Right hindlimb (tissue), 1 donor: ENCODE measurements at places on chromosomes 3 and 15.
A peak's percentile ranks its signal among the peaks of the same experiment; 100 is the strongest.

GRCh38 chr3:12461097-12461649, 23.1 kb upstream of the TSEN2 start:
- DNase-seq = no peak

DNA sequence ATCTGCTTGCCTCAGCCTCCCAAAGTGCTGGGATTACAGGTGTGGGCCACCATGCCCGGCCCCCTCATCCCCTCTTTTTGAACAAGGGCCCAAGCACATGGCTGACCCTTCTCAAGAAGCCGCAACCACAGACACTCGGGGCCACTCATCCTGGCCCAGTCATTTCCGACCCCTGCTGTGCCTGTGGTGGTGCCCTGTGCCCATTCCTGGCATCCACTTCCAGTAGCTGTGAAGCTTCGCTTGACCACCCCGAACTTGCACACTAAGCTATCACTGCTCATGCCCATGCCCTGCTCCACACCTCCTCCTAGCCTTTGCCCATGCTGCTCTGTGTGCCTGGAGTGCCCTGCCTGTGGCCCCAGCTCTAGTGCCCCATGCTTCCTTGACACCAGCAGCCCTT, 8.3 kb downstream of the TMEM44 start:
- peak; percentile 6 for DNase-seq

DNA sequence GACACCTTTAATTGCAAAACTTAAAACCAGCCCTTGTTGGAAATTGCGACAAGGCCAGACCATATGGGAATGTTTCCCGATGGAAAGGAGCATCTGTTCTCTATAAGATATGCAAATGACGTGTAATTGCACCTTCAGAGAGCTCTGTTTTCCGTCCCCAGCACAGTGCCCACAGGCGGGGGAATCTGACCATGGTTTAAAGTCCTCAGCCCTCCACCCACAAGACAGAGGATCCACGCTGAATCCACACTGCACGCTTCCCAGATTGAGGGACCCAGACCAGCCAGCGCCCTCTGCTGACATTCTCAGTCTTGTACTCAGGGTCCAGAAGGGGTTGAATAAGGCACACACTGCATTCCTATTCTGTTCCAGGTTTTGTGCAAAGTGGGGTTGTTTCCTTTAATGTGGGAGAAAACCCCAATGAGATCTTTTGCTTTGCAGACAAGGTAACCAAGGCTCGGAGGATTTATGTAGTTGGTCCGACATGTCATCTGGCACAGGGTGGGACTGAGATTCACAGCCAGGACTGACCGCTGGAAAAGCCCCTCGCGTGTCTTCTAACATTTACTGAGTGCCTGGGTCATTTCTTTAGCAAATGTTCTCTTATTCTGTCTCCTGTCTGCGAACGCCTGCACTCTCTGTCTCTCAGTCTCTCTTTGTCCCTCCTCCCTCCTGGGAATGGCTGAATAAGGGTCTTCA, 36.8 kb upstream of the KLHL25 start:
- DNase-seq = peak; percentile 77

- DNase-seq = no peak
Measured at GRCh38 chr15:82788496-82788895, 17.4 kb downstream of the FSD2 start.

- DNase-seq = no peak
Measured at GRCh38 chr15:75597667-75598341, 18.7 kb upstream of the PTPN9 start.

DNA sequence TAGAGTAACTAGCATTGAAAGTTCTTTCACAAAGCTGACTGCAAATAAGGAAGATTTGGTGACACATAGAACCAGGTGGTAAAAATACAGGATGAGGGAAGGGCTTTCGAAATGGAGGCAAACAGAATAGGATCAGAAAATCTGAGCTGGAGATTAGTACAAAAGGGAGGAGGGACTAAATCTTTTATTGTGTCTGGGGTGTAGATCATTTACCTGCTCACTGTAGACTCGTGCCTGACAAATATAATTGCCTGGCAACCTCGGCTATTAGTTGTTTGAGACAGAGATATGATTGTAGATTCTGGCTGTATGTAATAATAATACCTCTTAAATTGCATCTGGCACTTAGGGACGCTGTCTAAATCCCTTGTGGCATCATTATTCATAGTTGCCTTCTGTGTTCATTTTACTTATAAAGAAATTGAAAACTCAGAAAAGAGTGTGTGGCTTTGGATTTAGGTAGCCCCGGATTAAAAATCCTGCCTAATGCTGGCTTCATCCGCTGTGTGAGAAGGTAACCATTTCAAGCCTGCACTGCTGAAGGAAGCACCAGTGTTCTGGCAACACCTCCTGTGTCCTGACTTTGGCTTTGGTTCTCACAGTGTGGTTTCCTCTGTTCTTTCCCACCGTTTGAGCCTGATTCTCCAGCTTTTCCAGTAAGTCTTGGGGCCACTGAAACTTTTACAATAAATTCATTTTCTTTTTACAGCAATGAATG, 25.0 kb upstream of the GPR160 start:
- DNase-seq = no peak

DNA sequence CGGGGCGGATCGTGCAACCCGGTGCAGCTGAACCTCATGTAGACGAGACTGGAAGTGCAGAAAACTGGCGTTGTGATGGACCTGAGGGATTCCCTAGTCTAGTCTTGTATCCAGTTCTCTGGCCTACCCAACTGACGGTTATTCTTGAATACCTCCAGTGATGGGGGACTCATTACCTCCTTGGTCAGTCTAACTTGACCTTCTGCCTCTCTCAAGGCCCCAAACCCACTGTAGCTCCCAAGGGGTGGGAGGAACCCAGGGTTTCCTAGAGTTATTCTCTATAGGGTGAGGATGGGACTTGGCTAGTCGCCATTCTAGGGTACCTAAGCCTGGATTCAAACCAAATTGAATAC, 11.4 kb downstream of the PAK6 start:
- no peak for DNase-seq

- no peak for DNase-seq
Measured at GRCh38 chr15:20295238-20295811, 246.3 kb downstream of the GOLGA6L6 start.

GRCh38 chr3:174862101-174862500, 3.0 kb downstream of the NAALADL2 start:
- DNase-seq = no peak

- DNase-seq = no peak
Measured at GRCh38 chr3:156201411-156202405, 81.3 kb downstream of the KCNAB1 start.

- DNase-seq = no peak
Measured at GRCh38 chr3:31729573-31729972, 196.8 kb downstream of the STT3B start.

DNA sequence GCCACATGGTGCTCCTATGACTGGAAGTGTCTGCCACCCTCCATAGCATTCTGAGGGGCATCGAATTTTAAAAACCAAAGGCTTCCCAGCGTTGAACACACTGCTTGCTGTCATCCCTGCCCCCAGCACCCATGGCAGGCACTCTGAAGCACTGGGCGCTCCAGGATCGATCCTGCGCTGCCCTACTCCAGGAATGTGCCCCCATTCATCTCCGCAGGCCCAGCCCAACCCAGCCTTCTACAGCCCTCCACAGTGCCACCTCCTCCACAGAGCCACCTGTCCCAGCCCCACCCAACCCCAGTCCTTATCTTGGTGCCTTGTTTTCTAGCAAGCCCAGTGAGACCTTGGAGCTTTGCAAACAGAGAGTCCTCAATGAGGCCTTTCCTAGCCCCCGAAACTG, 52.2 kb downstream of the WNT7A start:
- DNase-seq = no peak

- no peak for DNase-seq
Measured at GRCh38 chr3:161137260-161137659, 32.1 kb upstream of the B3GALNT1 start.

DNA sequence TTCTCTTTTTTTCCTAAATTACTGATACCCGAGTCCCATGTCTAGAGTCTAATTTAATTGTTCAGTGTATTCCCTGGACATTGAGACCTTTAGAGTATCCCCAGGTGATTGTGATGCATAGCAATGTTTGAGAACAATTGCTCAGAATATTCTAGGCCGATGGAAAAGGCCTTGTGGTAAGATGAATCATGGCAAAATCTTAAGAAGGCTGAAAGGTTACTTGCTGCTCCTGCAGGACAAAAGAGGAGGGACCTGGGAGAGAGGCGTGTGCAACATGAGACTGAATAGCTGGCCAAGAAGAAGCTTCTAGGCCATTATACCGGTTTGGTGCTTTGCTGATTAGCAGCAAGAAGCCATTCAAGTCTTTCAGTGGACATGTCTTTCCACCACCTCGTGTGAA, 256.6 kb downstream of the ROBO2 start:
- DNase-seq = no peak

DNA sequence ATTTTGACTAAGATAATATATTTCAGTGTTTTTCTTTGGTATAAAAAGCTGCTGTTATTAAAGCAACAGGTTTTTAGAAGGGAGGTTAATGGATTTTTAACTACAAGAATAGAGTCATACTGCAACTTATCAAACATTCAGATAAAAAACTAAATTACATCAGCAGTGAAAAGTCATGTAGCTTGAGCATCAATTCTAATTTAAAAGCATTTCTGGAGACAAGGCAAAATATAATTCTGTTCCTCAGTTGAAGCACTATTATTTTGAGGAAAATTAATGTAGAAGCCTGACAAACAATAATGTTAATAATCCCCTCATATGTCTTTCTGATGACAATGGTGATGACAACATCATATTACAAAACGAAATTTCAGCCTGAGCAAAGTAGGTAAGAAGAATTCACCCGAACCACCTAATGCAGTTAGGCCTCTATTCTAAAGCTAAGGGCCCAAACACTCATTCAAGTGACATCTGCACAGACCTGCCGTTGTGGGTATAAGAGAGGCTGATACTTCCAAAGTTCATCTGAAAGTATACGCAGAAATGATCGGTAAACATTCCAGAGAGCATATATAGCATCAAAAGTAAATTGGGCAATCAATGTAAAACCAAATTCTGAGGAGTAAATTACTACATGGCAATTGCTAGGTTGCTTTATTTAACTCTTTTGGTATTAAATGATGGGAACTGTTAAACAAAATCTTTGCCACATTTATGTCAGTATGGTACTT, 12.8 kb upstream of the ROBO2 start:
- DNase-seq = no peak

DNA sequence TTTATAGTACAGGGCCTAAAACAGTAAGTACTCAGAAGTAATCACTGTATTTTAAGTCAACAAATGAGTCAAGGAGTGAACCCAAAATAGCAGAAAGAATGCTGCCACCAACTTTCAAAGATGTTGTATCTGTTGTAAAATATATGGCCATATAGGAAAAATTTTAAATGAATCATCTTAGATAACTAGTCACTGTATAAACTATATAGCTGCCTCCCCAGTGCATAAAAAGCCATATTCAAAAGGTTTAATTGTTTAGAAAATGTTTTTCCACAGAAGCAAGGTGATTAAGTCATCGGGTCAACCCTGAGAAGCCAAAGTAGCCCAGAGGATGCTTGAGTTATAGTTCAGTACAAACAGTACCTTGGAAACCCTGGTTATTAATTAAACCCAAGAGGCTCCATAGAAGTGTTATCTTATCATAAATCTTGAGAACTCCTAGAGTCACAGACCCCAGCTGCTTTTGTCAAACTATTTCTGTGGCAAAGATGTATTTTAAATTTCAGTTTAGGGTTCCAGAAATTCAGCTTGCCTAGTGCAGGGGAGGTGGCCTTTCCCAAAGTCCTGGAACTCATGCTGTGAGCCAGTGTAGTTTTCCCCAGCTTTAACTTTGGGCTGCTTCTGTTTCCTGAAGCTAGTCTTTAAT, 39.2 kb downstream of the MBNL1 start:
- no peak for DNase-seq

- DNase-seq = no peak
Measured at GRCh38 chr15:50247819-50248655, 17.5 kb downstream of the HDC start.

GRCh38 chr3:172167892-172168648, 128.7 kb downstream of the FNDC3B start:
- DNase-seq = no peak

GRCh38 chr15:67776600-67776999, 48.7 kb upstream of the SKOR1 start:
- DNase-seq = no peak

DNA sequence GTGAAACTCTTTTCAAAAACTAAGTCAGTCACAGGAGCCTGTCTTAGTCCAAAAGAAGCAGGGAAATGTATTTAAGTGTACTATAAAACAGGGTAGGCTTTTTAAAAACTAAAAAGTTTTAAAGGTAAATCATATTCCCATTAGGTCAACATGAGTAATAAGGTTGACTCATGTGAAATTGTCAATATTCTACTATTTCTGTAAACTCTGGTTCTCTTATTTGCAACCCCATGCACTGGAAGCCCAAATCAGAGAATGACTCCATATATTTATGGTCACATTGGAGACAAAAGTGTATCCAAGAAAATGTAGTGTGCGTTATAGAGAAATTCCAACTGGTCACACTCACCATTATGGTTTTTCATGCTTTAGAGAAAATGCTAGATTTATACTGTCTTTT, 600.3 kb upstream of the TGFBR2 start:
- DNase-seq = no peak

- DNase-seq = no peak
Measured at GRCh38 chr3:11915621-11916424, 69.1 kb upstream of the TAMM41 start.

DNA sequence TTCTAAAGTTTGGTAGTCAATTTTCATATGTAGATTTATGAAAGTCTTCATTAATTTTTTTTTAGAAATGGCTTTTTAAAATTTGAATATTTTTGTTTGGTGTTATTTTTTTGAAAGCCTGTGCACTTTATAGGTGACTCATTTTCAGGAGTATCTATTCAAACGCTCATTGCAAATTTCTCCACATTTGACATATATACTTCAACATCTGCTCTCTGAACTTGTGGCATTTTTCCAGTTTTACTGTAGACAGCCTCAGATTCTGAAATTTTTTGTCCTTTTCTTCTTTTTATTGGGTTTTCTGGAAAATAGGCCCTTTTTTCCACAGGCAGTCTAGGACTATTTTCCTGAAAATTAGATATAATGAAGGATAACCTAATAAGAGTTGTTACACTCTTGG, 396.6 kb downstream of the RBMS3 start:
- no peak for DNase-seq

- DNase-seq = no peak
Measured at GRCh38 chr15:45115312-45115820, 1.2 kb downstream of the DUOXA2 start.

- DNase-seq = no peak
Measured at GRCh38 chr3:171198781-171199472, 172.4 kb upstream of the SLC2A2 start.

DNA sequence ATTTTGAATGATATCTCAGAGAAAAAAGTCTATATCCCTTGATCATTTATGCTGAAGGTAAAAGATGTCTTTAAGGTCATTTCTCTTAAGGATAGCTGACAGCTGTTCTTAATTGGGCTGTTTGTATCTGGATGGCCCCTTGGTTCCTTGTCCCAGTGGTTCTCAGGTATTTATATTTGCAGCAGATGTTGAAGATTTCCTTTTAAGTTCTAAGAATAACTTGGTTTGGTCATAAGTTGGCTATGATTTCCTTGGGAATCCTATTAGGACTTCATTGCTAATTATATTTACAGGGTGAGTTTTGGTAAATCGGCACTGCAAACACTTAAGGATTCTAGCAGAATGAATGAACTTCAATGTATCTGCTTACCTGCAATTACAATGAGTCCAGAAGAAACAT, 460.4 kb upstream of the SGO1 start:
- no peak for DNase-seq
